ENCODE measurements at places on chromosomes 1 and 21.

DNA sequence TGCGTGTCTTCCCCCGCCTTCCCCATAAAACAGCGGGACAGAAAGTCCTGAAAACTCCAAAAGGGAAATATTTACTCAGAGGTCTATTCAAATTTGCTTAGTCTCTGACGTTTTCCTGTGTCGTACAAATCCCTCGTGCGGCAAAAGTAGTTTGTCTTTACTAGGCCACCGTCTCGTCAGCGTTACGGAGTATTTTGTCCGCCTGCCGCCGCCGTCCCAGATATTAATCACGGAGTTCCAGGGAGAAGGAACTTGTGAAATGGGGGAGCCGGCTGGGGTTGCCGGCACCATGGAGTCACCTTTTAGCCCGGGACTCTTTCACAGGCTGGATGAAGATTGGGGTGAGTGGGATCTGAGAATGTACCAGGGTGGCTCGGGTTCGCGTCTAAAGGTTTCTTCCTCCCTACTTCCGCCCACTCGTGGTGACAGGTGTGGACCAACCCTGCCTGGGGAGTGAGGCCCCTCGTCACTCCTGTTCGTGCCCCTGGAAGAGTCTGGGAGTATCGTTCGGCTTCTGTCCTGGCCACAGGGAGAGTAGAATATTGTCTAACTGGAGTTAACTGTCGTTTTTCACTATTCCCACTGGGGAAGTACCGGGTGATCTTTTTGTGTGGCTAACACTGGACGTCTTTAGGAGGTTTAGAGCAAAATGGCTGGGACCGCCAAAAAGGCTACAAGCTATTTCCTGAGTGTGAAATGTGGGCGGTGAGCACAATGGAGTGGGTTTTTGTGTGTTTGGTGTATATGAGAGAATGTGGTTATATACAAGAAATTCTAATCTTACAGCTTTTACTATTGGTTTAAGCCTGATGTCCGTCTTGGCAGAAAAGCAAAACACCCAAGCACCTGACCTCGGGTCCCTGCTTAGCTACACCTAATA is at the start of gene ATF6:
TSS of gene ATF6 (plus strand) at position 219 of the 880 bp plus-strand sequence. CDS start at position 260, 41 bp downstream.
- DNase-seq, result peak; percentile 71

DNA sequence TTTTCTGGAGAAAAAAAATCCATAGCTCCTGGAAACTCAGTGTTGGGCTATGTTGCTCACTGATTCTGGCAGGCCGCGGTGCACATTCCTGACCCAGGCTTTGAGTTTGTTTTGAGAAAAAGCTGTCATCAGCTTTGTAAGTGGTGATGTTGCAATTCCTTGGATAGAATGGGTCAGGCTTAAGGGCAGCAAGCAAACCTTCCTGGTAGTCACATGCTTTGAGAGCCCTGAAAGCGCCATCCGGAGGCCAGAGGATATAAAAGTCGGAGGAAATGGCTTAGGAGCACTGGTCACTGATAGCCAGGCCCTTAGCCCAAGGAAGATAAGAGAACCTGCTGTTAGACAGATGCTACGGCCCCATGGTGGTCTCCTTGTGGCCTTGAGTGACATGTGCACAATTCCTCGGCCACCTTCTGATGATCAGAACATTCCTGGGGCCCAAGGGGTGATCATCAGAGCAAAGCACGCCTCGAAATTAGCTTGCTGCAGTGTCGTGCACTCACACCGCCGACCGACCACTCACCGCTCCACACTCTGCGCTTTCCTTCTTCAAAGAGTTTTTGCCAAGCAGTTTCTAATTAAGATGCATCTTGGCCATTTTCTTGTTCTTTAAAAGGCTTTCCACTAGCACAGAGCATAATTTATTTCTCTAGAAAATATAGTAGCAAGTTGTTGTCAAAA is 78.6 kb downstream of the MAN1C1 start:
- DNase-seq, result no peak

DNA sequence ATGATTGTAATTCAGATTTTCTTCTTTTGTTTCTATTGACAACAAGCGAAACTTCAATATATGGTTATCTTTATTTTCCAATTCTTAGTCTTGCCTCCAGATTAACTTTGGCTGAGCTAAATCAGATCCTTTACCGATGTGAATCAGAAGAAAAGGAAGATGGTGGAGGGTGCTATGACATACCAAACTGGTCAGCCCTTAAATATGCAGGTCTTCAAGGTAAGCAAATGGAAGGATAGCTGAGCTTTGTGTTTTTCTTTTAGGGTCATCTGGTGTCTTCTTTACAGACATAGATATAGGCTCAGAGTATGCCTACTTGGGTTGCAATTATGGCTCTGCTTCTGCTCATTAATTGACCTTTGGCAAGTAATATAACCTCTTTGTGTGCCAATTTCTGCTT is 37.7 kb downstream of the AGL start:
- no peak for DNase-seq

GRCh38 chr1:235253219-235253962 is 74.6 kb downstream of the ARID4B start:
- peak; percentile 56 for DNase-seq

DNA sequence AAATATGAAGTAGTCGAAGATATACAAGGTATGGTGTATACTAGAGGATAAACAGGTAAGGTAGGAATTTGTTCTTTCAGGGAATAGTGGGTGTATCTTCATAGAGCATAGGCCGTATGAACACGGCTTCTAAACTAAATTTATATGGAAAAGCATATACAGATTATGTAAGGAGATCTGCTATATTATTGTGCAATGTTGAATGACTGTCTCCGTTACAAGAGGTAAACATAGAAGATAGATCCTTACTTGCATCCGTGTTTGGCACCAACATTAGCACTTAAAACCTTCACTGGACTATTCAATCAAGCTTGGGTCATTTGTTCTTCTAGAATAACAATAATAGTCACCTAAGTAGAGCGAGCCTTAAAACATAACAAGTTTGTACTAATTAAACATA is 45.9 kb downstream of the CLEC20A start:
- no peak for DNase-seq

DNA sequence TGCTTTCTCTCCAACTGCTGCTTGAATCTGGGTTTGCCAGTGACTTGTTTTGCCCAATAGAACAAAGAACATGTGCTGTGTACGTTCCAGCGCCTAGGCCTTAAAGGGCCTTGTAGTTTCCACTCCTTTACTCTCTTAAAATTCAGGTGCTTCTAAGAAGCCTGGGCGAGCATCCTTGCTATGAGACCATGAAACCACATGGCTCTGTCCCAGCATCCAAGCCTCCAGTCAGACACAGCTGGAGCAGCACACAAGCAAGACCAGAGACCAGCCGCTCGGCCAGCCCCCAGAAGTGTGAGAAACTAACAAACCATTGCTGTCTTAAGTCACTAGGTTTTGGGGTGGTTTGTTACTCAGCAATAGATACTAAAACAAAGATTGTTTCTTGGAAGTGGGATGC is 15.1 kb downstream of the PLEKHO1 start:
- no peak for DNase-seq

GRCh38 chr21:44437696-44438431 is 17.4 kb upstream of the LRRC3 start:
- no peak for DNase-seq

GRCh38 chr1:157162345-157162744 is 24.1 kb upstream of the ETV3 start:
- no peak for DNase-seq

DNA sequence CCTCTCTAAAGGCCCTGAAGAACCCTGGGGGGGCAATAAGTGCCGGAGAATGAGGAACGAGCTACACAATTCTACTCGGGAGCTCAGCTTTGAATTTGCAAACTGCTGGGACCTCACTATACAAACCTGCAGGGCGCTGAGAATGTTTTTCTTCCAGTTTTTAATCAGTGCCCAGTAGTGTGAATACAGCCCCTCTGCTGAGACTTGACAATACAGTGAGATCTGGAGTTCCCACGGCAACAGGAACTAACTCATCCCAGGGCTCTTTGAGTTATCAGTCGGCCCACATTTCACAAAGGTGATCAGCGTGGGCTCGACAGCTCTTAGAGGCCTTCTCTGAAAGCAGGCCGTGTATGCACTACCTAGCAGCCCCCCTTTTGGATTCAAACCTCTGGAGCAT is 41.7 kb downstream of the TMEM53 start:
- DNase-seq, result no peak

DNA sequence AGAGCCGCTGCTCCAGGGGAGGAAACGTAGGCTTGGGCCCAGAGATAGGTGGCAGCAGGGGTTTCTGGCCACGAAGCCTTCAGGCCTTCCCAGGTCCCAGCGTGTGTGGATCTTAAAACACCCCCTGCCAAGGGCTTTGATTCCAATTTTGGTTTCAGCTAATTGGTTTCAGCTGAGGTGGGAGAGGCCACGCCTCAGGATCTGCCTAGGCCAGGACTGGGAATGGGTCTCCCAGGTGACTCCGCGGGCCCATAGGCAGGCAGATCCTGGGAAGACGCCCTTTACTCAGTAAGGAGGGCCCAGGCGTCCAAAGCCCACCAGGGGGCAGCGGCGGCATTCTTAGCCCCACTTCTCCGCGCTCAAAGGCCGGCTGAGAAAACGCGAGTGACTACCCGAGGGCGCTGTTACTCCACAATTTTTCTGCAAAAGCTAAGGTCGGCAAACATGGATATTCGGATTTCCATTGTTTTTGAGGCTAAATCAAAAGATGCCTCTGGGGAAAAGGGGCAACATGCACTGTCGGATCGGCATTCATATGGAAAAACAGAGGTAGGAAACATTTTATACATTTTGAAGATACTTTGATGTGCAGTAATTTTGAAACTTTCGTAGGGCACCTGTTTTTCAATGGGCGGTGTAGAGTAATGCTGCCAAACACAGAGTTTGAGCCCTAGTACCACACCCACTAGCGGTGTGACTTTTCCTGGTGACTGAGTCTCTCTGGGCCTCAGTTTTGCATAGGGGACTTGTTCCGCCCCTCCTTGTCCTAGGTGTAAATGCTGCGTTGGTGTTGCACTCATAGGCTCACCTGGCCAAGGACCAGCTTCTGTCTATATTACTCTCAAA is 31.8 kb upstream of the BCL10 start:
- peak; percentile 91 for DNase-seq

DNA sequence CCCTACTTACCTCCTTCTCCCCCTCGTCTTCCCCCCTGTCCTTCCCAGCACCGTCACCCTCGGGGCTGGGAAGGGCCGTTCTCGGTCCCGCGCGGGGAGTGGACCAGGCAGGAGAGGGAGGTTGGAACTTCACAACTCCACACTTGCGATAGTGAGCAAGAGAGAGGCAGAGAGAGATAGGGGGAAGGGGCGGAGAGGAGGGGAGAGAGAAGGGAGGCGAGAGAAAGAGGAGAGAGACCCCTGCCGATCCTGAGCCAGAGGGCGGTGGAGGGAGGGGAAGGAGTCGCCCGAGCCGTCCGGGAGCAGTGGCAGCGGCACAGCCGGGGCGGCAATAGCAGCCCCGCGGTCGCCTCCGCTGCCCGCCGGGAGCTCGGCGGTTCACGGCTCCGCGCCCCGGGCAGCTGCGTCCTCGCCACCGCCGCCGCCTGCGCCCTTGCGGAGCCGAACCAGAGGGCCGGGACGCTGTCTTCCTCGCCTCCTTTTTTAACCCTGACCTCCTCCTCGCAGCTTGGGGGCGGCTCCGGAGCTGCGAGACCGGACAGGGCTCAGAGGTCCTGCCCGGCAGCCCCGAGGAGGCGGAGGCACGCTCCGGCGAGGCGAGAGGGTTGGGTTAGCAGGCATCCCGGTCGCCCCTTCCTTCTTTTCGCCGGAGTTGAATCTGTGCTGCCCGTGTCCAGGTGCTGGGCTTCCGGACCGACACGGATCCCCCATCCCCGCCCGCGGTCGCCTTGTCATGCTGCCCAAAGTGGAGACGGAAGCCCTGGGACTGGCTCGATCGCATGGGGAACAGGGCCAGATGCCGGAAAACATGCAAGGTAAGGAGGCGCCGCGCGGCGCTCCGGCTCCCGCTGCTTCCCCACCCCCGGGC is 11.7 kb downstream of the NR5A2 start:
- DNase-seq, result peak; percentile 71

DNA sequence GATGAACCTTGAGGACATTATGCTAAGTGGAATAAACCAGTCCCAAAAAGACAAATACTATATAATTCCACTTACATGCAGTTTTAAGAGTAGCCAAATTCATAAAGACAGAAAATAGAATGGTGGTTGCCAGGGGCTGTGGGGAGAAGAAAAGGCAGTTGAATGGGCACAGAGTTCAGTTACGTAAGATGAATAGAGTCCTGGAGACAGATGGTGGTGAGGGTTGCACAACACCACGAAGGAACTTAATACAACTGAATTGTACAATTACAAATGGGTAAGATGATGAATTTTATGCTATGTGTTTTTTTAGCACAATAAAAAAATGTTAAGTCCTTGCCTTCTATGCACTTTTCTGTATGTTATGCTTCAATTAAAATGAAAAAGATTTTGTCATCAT is 66.6 kb downstream of the CD34 start:
- no peak for DNase-seq

GRCh38 chr1:214244841-214245240 is 36.1 kb upstream of the SMYD2 start:
- no peak for DNase-seq

DNA sequence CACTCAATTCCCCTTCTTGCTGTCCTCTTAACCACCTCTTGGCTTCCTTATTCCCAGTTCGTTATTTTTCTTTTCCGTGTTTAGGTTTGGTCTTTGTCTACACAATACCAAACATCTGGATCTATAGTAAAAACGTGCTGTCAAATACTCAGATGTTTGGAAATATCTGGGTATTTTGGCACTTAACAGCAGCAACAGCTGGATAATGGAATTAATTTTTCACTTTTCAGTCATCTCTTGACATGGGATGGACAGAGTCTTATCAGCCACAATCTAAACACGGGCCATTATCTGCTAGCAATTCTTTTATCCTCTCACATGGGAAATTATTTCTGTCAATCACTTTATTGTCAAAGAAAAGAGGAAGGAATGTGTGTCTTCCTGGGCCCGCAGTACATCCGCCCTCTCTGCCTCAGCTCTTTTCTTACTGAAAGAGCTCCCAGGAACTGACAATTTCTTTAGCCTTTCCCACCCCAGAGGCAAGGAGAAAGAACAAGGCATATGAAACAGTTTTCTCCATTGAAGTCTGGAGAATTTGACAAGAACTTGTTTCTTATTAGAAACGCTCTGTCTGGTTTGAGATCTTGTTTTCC is 13.4 kb downstream of the NHLH2 start:
- no peak for DNase-seq

DNA sequence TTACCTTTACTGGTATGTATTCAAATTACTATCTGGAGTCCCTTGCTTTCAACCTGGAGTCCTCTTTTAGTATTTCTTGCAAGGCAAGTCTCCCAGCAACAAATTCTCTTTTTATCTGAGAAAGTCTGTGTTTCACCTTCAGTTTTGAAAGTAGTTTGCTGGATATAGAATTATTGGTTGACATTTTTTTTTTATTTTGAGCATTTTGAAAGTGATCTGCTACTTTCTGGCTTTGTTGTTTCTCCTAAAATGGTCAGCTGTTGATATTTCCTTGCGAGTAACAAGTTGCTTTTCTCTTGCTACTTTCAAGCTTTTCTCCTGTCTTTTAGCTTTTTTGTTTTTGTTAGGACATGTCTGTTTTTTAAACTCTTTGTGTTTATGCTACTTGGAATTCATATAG is 126.1 kb downstream of the TRIM33 start:
- DNase-seq, result no peak

GRCh38 chr1:62117018-62117750 is 77.5 kb upstream of the L1TD1 start:
- DNase-seq, result no peak

DNA sequence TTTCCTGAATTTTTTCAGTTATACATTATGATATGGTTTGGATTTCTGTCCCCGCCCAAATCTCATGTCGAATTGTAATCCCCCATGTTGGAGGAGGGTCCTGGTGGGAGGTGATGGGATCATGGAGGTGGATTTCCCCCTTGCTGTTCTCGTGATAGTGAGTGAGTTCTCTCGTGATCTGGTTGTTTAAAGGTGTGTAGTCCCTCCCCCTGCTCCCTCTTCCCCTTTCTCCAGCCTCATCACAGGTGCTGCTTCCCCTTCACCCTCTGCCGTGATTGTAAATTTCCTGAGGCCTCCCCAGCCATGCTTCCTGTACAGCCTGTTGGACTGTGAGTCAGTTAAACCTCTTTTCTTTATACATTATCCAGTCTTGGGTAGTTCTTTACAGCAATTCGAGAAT is 93.2 kb upstream of the HNRNPU start:
- DNase-seq, result no peak
